ENCODE measurements at places on chromosomes 1 and 21.

GRCh38 chr1:98057236-98057910, 136.5 kb upstream of the DPYD start:
- DNase-seq = no peak

- no peak for DNase-seq
Observed at GRCh38 chr1:74502432-74502831, 10.0 kb downstream of the LRRC53 start.

DNA sequence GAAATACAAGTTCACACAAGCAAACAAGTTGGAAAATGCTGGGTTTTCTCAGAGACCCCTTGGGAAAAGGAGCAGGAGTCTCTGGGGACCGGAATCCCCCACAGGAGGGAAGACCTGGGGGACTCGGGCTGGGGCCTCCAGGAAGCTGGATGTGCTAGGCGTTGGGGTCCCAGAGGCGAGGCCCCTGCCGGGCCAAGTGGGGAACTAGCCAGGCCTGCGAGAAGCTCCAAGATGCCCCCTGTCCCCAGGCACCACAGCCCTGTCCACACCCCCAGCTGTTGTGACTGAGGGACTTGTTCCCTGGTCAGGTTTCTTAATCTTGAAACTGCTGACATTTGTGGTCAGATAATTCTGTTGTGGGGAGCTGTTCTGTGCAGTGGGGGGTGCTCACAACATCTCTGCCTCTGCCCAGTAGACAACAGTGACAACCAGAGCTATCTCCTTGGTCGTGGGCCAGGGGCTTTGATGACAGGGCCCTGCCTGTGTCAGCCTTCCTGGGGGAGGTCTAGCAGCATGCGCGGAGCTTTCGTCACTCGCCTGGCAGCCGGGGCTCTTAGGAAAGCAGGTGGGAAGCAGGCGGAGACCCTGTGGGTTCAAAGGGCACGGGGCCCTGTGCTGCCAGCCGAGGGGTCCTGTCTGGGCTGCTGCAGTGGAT, 126.4 kb upstream of the ARHGEF16 start:
- no peak for DNase-seq

- no peak for DNase-seq
Observed at GRCh38 chr1:206421616-206422340, 48.5 kb upstream of the IKBKE start.

GRCh38 chr1:201721082-201722049, 107.6 kb upstream of the IPO9 start:
- no peak for DNase-seq

DNA sequence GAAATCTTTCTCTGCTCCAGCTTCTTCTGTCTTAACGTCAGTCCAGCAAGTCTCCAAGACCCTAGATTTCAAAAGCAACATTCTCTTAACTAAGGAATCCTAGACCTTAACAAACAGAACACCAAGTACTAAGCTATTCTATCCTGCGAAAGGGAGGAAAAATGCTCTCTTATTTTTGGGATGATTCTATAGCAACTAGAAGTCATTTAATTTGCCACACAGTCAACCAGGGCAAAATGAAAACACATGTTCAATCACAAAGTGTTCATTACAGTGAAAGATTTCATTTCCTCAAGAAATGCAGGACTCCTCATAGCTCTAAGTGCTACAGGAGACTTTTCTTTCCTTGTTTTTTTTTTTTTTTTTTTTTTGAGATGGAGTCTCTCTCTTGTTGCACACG, 36.2 kb upstream of the DOCK7 start:
- no peak for DNase-seq

DNA sequence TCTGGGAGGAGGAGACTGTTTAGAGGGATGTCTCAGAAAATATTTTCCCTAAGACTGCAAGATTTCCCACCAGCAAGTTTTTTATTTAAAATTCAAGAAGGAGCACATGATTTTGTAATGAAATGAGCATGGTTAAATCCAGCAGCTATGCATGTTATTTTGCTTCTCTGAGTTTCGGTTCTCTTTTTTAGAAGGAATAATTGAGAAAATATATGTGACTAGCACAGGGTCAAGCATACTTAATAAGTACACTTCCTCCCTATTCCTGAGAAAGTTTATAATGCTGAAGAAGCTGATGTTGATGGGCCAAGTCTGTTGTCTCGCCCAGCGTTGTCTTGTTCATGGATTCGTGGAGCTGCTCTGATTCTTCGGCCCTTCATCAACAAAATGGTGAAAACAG, 51.2 kb downstream of the EXO1 start:
- DNase-seq = no peak

DNA sequence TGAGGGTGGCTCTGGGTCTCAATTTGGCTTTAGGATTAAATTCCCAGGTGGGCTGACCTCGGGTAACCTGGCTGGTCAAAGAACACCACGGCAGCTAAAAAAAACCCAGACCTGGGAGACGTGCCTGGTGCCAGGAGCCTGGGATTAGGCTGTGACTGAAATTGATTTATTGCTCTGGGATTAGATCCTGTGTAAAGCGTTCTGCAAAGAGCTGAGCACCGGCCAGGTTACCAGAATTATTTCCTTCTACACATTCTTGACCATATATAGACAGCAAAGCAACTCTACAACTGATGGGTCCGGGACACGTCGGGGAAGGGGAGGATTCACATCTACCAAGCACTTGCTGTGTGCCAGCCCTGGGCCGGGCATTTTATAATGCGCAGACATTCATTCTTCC, 45.2 kb downstream of the TMCO4 start:
- no peak for DNase-seq

GRCh38 chr21:26490771-26491170, 82.3 kb downstream of the CYYR1 start:
- DNase-seq = no peak

DNA sequence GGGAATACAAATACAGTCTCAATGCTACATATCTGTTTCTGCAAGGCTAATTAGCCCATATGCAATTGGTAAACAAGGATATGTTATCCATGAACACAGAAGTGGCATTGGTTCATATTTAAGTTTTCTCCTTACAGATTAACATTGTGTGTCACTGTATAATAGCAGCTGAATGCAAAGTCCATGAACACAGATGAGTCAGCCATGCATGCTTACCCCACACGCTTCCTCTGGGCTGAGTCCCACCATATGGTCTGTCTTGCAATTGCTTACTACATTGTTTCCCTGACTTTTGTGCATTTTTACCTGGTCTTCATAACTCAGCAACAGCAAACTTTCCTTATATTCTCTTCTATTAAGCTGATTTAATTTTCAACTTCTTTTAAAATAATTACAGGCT, 41.5 kb upstream of the TSNAX start:
- no peak for DNase-seq

- DNase-seq = no peak
Observed at GRCh38 chr1:230270185-230270558, 156.0 kb downstream of the PGBD5 start.

- DNase-seq = no peak
Observed at GRCh38 chr1:210685295-210685650, 356.6 kb downstream of the HHAT start.

DNA sequence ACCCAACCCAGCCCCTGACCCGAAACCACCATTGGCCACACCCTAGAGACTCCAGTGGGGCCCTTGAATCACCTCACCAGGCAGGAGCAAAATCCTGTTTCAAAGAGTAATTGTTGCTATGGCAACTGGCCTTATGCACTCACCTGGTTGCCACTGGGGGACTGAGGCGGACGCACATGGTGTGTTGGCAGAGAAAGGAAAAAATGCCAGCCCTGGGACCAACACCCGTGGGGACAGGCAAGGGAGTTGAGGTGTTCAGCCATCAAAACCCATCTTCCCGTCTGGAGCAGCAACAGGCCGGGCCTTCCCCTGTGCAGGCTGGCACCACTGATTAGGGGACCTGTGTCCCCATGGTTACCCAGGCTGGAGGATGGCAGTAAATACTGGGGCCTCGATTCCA, 395.8 kb upstream of the VAMP3 start:
- DNase-seq = no peak

GRCh38 chr21:35324372-35325220, 275.5 kb upstream of the RUNX1 start:
- DNase-seq = no peak

- no peak for DNase-seq
Observed at GRCh38 chr1:79749607-79750006, 743.1 kb upstream of the ADGRL4 start.

GRCh38 chr1:219507437-219507836, 105.5 kb downstream of the ZC3H11B start:
- no peak for DNase-seq

DNA sequence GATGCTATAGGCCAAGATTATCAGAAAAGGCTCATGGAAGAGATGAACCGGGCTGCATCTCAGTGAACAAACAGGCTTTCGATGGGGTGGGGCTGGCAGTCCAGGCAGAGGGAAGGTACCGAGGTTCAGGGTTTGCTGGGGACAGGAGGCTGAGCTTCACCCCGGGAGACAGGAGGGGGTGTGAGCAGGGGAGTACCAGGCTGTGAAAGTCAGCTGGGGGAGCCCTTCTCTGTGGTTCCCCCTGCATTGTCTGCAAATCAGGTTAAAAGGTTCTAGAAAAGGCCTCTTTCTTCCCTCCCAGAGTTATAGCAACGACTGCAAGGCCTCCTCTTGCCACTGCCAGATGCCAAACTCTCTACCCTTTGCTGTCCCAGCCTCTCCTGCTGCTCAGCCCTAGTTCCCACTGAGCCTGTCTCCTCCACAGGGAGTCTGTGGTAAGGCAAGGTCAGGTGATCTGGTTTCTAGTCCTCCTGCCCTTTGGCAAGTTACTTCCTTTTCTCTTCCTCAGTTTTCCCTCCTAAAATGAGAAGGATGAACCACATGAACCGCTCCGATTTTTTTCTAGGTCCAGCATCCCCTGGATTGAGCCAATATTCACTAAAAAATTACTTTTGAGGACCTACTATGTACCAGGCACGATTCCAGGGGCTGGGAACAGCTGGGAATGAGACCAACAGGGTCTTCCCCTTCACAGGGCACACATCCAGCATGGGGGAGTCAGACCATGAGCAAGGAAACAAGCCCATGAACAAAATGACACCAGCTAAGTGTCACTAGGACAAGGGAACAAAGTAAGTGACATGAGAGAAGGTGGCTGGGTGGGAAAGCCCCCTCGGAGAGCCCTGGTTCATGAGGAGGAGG, 7.2 kb downstream of the LAD1 start:
- no peak for DNase-seq

- no peak for DNase-seq
Observed at GRCh38 chr1:158422212-158422611, 3.8 kb downstream of the OR10K2 start.

All from activated T-cell treated with anti-CD3 and anti-CD28 coated beads for 4 hours (primary cell).